Stimulated activated CD4-positive, alpha-beta T cell treated with anti-CD3 and anti-CD28 coated beads, TNF-alpha, amount 100 ng/mL, for 4 hours (primary cell): ENCODE measurements at places on chromosomes 16 and 17.
A peak's percentile ranks its signal among the peaks of the same experiment; 100 is the strongest.

GRCh38 chr16:90048347-90048722, 28.8 kb downstream of the PRDM7 start:
- no peak for DNase-seq

DNA sequence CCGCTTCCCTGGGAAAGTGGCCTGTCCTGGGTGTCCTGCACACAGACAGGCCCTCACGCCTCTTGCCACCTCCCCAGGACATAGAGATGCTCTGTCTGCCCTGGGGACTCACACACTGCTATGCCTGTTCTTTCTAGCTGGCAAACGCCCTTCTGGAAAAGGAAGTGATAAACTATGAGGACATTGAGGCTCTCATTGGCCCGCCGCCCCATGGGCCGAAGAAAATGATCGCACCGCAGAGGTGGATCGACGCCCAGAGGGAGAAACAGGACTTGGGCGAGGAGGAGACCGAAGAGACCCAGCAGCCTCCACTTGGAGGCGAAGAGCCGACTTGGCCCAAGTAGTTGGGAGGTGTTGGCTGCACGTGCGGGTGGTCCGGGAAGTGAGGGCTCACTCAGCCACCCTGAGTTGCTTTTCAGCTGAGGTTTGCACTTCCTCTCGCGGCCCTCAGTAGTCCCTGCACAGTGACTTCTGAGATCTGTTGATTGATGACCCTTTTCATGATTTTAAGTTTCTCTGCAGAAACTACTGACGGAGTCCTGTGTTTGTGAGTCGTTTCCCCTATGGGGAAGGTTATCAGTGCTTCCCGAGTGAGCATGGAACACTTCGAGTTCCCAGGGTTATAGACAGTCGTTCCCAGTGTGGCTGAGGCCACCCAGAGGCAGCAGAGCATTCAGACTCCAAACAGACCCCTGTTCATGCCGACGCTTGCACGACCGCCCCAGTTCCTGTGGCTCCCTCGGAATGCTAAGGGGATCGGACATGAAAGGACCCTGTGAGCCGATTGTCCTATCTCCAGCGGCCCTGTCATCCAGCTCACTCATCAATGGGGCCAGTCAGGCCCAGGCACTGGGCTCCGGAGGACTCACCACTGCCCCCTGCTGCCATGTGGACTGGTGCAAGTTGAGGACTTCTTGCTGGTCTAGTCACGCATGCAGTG, 3.5 kb upstream of the RPL13 start:
- DNase-seq: peak; percentile 66

DNA sequence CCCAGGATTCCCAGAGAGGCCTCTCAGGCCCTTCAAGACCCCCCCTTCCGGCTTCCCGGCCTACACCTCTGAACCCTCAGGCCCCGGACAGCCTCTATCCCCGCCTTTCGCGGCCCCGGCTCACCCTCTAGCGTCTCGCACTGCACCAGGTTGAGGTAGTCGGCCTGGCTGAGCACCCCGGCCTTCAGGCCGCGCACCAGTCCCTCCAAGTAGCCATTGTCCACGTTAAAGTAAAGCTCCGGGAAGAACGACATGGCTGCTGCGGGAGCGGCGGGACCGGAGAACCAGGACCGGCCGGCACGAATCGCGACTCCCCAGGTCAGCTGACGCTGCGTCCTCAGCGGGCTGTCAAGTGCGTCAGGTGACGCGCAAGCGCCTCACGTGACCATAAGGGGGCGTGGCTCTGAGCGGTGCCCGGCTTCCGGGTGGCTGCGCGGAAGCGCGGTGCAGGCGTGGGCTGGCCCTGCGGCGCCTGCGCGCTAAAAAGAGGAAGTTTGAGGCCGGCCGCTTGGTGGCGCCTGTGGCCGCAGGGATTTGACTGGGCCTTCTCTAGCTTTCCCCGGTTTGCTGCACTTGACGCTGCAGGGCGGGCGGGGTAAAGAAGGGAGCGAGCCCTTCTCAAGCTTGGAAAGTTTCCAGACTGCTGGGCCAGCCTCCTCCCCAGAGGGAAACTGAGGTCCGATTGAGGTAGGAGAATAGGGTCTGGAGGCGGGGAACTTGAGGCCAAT, at the start of gene ATP6V0D1:
Gene ATP6V0D1, minus strand, starts transcription at position 325 of the 728 bp plus-strand sequence. Its CDS starts 71 bp downstream, at position 254.
- peak; percentile 97 for DNase-seq

DNA sequence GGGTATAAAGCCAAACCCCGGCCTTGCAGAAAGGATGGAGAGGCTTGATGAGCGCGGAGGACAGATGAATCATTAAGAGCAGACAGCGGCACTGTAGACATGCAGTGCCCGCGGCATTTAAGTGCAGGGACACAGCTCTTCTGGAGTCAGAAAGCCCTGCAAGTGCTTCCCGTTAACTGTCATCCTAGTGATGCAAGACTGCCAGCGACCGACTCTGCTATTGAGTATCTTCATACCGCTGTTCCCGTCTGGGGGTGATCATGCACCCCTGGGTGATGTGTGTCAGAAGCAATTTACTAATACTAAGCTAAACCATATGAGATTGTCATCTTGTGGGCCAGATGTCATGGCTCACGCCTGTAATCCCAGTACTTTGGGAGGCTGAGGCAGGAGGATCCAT, 101.0 kb downstream of the ABCC6 start:
- no peak for DNase-seq

DNA sequence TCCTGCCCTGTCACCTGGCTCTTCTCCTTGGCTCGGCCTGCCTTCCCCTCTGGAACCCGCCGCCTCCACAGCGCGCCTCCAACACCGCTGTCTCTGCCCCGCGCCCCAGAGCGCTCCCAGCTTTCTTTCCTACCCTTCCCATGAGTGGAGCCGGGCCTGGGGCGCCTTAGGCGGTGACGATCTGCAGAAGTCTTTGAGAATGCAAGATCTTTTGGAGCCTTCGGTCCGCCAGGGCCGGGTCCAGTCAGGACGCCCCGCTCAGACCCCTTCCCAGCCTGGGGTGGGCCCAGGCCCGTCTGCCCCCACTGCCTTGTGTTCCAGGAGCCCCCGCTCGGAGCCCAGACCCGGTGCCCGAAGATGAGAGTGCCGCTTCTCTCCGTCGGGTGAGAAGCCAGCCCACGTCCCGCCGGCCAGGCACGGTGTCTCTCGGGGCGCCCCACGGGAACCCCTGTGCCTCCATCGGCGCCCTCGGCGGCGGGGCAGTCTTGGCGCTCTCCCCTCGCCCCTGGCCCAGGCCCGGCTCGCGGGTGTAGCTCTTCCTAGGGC, 40.0 kb downstream of the MRM1 start:
- DNase-seq: no peak

GRCh38 chr16:53726625-53727024, 22.7 kb downstream of the FTO start:
- DNase-seq: no peak

DNA sequence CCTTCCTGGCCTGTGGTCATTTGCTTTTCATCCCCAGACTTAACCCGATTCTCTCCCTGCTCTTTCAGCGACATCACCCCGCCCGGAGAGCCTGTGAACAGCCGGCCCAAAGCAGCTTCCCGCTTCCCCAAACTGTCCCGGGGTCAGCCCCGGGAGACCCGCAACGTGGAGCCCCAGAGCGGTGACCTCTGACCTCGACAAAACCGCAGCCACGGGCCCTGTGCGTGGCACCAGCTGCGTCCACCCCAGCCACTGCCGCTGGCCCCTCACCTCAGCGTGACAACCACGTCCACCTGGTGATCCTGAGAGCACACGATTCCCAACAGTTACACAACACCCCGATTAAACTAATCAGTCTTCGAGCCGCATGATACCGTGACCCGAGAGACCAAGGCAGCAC, 235.2 kb downstream of the CPPED1 start:
- DNase-seq: no peak

GRCh38 chr16:74735162-74735452, 34.4 kb upstream of the MLKL start:
- no peak for DNase-seq

DNA sequence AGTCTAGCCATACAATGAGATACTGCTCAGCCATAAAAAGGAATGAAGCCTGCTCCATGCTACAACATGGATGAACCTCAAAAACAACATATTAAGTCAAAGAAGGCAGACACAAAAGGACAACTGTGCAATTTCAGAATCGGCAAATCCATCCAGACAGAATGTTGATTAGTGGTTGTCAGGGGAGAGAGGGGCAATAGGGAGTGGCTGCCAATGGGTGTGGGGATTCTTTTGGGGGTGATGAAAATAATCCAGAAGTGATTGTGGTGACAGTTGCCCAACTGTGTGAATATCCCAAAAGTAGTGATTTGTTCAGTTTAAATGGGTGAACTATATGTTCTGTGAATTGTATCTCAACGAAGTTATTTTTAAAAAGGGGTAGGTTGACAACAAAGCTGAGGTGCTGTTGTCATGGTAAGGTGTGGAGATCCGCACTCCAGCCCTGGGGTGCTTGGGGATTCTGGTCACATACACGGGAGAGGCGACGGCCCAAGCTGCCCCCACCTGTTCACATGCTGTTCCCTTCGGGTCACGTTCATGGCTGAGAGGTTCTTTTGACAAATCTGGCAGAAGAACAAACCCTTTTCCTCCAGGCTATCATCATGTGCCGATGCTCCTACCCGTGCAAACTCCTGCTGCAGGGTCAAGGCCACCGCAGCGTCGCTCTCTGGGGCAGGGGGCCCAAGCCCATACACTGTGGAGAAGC, 9.6 kb downstream of the SLX4 start:
- DNase-seq: no peak

DNA sequence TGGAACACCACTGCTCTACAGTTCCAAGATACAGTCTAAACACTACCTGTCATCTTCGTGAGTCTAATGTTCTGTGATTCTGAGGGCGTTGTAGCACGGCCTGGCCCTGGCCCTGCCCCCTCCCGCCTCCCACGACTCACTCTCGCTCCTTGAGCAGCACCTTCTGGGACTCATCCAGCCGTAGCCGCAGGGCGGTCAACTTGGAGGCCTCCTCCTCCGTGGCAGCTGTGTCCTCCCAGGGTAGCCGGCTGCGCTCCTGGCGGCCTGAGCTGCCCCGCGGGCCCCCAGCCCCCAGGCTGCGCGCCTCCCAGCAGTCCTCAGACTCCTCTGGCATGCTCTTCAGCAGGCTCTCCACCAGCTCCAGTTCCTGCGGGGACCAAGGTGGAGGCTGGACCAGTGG, 10.6 kb downstream of the CCDC102A start:
- DNase-seq: no peak

- DNase-seq: no peak
Observed at GRCh38 chr17:5164436-5164835, 27.2 kb downstream of the ZNF594 start.

GRCh38 chr16:85832570-85833218, 33.2 kb downstream of the COX4I1 start:
- DNase-seq: no peak

- no peak for DNase-seq
Observed at GRCh38 chr17:65371702-65372101, 189.7 kb downstream of the AXIN2 start.

GRCh38 chr16:66099306-66099705, 267.2 kb upstream of the CDH5 start:
- DNase-seq: no peak

DNA sequence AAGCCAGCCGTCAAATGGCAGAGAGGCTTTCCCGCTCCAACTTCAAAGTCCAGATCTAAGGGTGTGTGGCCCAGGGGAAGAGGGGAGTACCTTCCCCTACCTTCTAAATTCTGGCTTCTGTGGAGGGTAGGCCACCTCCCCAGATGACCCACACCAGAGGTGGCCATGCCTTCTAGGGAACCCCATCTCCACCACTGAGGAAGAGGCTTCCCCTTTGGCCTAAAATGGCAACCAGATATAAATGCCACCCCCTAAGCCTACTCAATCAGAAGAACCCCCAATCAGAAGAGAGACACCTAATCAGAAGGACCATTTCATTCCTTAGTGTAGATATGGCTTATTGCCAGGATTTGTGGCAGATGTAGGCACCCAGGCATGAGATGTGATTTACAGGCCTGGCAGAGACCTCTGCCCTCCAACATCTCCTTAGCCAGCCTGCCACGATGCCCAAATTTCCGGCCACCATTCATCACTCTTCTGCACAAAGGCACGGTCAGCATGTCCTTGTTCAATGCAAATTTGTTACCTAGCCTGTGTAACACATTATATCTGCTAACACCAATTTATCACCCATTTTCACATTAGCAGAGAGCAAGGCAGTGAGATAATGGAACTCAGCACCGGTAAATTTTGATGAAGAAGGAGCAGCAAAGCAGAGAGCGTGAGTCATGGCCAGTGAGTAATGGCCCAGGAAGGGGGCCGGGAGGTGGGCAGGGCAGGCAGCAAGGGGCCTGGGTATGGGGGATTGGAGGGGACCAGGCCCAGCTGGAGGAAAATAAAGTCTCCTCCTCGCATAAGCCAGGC, 1.2 kb upstream of the MGAT5B start:
- no peak for DNase-seq

DNA sequence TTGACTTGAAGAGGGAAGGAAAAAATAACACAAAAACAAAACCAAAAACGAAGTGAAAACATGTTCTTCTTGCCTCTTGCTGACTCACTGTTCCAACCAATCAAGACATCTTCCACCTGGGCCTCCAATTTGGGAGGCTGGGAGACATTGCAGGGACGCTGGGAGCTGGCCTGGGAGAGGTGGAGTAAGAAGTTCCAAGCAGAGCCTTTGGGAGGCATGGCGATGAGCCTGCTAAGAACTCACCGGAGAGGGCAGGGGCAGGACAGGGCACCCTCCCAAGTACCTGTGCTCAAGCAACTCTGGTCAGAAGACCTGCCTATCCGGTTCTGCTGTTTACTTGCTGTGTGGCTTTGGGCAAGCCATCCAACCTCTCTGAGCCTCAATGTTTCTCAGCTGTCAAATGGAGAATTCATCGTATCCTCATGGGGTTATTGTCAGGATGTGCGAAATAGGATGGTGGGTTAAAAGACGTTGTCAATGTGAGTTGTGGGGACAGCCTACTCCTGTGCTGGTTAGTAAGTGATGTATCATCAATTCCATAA, 856 bp upstream of the GLP2R start:
- DNase-seq: no peak

DNA sequence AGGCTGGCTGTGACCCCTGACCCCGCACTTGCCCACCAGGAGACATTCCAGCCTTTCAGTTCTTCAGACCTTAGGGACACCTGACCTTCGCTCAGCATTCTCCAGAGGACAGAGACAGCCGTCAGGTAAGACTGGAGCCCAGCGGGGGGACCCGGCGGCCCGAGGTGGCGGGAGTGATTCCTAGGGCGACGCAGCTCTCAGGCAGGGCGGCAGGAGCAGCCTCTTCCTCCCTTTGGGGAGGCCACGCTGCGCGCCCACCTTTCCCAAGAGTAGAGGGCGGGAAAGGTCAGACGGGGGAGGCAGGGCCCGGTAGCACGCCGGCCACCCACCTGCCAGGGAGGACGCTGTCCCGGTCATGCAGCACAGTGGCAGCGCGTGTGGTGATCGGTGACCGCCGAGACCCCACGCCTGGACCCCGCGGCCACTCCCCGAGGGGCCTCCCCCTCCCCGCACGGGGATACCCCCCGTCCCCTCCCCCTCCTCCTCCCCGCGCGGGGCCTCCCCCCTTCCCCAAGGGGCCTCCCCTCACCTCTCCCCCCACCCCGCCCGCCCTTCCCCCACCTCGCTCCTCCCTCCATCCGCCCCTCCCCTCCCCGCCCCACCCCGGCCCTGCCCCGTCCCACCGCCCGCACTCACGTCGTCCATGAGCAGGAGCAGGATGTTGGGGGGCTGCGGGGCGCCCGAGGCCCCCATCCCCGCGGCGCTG, 472 bp downstream of the GALNS start:
- peak; percentile 13 for DNase-seq
